Endothelial cell (in vitro differentiated cells): ENCODE measurements at places on chromosomes 12 and 14.

GRCh38 chr14:75831952-75832351, 149.8 kb downstream of the TGFB3 start:
- no peak for DNase-seq

GRCh38 chr12:82972624-82973023, 285.9 kb downstream of the TMTC2 start:
- DNase-seq, result no peak

DNA sequence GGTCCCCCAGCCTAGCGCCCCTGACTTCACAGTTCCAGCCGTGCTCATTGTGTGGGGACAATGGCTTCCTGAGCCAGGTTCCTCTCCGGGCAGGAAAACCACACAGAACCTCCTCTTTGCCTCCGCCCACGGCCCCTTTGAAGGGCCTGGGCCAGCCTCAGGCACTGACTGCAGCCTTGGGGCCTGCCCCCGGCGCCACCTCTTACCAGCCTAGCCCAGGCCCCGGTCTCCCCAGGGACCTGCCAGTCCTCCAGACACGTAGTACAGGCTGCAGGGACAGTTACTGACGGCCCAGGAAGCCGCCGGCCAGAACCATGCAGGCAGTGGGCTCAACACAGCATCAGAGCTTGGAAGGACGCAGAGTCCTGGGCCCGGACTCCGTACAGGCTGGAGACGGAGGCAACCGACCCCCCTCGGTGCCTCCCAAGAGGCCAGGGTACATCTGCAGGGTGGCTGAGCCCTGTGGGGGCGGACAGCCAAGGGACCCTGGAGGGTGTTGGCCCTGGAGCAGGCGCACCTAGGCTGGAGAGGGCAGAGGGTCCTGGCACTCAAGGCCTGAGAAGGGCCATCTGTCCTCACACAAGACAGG, 20.9 kb upstream of the NUDT14 start:
- no peak for DNase-seq

DNA sequence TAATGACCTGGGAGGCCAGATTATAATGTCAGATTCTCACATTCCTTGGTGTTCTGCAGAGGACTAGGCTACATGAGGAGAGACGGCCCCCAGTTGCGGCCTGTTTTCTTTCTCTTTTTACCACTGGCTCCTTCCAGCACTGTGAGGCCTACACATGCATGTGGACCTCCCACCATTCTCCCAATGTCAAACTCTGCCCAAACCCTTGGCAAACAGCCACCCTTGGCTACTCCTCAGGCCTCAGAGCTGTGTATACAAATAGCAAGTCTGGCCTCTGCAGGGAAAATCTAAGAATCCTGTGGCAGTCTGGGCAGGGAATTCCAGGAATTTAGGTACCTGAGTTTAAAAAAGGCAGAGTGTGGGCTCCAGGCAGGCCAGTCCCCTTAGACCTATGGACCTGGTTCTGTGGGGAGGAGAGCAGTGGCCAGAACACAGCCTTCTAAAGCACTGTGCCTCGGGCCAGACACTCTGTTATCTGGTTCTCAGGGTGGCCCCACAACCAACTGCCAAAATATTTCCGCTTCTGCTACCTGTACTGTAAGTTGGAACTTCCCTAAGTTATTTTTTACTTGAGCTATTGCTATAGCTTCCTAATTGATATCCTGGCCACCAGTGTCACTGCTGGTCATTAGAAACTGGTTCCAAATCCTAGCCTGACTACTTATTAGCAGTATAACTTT, 19.9 kb upstream of the NEDD1 start:
- no peak for DNase-seq

GRCh38 chr14:76830556-76830955, 4.3 kb downstream of the LRRC74A start:
- no peak for DNase-seq

DNA sequence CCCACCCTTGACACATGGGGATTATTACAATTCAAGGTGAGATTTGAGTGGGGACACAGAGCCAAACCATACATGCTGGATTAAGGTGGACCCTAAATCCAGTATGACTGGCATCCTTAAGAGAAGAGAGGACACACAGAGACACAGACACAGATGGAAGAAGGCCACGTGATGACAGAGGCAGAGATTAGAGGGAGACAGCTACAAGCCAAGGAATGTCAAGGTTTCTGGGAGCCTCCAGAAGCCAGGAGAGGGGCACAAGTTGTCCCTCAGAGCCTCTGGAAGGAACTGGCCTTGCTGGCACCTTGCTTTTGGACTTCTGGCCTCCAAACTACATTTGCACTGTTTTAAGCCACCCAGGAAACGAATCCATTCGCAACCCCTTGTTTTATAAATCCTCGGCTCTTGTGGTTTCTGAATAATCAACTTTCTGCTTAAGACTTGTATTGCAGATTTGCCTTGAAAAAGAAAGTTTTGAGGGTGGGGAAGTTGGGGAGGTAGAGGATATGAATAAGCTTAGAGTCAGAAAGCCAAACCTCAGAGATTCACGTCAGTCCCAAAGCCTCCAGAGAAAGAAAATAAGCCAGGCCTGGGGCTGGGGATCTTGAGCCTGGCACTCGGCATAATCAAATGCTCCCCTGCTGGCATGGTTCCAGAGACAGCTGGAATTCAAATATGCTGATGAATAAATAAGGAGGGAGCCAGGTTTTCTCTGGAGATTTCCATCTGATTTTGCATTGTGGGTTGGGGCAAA, 224.2 kb upstream of the PWP1 start:
- no peak for DNase-seq

- no peak for DNase-seq
These were observed 93.3 kb upstream of the HECTD1 start for GRCh38 chr14:31300883-31301282.

GRCh38 chr14:82420871-82421270, 887.2 kb upstream of the SEL1L start:
- DNase-seq, result no peak

- no peak for DNase-seq
These were observed 40.5 kb upstream of the LTBP2 start for GRCh38 chr14:74652541-74652940.
